ENCODE measurements at places on chromosomes 4 and X.

GRCh38 chr4:25343671-25344070, 31.1 kb downstream of the ZCCHC4 start:
- DNase-seq = no peak

DNA sequence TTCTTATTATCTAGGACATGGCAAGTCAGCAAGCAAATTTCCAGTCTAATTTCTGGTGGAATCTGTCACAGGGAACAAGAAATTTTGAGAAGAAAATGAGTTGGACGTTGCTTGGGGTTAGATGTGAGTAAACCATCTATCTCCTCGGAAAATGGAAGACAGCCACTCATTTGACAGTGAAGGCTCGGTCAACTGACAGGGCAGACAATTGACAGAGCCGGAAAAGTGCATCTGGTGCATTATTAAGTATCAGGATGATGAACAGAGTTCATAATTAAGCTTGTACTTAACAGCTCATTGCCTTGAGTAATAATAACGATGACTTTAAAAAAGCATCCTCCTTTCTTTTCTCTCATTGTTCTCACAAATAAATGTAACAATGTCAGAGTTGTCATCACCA, 168.4 kb downstream of the MAD2L1 start:
- DNase-seq = no peak

DNA sequence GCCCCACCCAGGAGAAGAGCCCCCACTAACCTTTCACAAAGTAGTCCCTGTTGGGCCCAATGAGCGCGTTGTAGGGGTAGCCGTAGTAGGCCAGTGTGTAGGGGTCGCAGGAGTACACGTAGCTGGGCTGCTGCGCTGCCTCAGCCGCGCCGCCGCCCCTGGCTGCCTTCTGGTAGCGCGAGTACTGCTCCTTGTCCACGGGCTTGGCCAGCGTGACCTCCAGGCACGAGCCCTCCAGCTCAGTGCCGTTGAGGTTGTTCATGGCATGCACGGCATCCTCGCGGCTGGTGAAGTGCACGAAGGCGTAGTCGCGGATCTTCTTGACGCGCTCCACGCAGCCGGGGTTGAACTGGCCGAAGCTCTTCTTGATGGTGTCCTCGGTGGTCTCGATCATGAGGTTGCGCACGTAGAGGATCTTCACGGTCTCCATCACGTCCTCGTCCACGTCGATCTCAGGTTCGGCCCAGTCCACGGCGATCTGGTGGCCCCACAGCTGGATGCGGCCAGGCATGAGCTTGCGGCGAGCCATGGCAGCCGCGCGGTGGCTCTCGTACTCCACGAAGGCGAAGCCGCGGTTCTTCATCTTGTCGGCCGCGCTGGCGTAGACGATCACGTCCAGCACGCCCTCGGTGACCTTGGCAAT, 102.7 kb downstream of the CHRNA9 start:
- no peak for DNase-seq

GRCh38 chr4:55312489-55313101, 33.4 kb upstream of the SRD5A3 start:
- no peak for DNase-seq

- DNase-seq = no peak
These were observed 92.5 kb downstream of the FAM13A start for GRCh38 chr4:88964450-88964849.

- DNase-seq = no peak
These were observed 219.8 kb downstream of the TLL1 start for GRCh38 chr4:166092797-166093290.

GRCh38 chr4:87219632-87220093, 755 bp downstream of the KLHL8 start:
- DNase-seq = peak; percentile 67

GRCh38 chr4:66357316-66357715, 687.0 kb upstream of the EPHA5 start:
- DNase-seq = no peak

DNA sequence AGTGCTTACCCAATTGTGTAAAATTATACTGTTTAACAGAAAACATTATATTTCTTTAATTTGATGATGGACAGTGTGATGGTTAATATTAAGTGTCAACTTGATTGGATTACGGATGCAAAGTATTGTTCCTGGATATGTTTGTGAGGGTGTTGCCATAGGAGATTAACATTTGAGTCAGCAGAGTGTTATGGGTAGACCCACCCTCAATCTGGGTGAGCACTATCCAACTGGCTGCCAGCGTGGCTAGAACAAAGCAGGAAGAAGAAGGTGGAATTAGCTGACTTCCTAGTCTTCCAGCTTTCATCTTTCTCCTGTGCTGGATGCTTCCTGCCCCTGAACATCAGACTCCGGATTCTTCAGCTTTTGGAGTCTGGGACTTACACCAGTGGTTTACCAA, 42.1 kb downstream of the HS6ST2 start:
- no peak for DNase-seq

DNA sequence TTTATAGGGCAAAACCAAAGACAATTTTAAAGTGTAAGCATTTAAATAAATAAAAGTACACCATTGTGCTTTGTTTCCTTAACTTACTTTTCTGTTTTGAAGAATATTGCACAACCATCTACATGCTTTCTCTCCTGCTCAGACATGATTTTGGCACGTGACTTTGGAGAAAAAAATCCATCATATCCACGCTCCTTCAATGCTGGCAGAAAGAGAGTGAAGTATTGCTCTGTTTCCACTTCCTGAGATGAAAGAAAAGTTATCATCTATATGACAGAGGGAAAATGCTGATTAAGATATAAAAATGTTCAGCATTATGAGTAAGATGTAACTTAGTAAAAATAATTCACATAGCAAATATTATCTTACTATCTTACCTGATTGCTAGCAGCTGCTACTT, 77.1 kb downstream of the CNOT6L start:
- no peak for DNase-seq

- DNase-seq = no peak
These were observed 4.5 kb downstream of the GPM6A start for GRCh38 chr4:175807547-175807946.

DNA sequence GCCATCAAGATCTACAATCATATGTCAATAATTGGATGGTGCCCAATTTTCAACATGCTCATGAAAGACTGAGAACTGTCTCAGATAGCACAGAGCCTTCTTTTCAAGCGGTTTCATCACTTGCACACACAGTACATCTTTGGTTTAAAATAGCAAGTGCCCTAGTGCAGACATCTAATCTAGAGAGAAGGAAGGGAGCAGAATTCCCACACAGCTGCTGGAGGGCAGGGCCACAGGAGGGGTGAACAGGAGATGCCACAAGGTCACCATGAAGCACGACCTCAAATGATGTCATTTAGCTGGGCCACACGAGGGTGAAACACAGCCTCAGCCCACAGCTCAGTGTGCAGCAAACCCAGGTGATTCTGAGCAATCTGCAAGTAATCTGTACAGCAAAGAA, 24.3 kb downstream of the LEF1 start:
- DNase-seq = no peak

- no peak for DNase-seq
These were observed 8.5 kb downstream of the UGT2B7 start for GRCh38 chr4:69104719-69105275.

- no peak for DNase-seq
These were observed 21.9 kb downstream of the HNRNPH2 start for GRCh38 chrX:101429934-101430333.

GRCh38 chr4:186726426-186727168, 2.9 kb upstream of the FAT1 start:
- no peak for DNase-seq

- no peak for DNase-seq
These were observed 5.2 kb downstream of the NKX3-2 start for GRCh38 chr4:13539047-13539618.

GRCh38 chr4:2257361-2258081, 4.4 kb downstream of the MXD4 start:
- DNase-seq = peak; percentile 12

DNA sequence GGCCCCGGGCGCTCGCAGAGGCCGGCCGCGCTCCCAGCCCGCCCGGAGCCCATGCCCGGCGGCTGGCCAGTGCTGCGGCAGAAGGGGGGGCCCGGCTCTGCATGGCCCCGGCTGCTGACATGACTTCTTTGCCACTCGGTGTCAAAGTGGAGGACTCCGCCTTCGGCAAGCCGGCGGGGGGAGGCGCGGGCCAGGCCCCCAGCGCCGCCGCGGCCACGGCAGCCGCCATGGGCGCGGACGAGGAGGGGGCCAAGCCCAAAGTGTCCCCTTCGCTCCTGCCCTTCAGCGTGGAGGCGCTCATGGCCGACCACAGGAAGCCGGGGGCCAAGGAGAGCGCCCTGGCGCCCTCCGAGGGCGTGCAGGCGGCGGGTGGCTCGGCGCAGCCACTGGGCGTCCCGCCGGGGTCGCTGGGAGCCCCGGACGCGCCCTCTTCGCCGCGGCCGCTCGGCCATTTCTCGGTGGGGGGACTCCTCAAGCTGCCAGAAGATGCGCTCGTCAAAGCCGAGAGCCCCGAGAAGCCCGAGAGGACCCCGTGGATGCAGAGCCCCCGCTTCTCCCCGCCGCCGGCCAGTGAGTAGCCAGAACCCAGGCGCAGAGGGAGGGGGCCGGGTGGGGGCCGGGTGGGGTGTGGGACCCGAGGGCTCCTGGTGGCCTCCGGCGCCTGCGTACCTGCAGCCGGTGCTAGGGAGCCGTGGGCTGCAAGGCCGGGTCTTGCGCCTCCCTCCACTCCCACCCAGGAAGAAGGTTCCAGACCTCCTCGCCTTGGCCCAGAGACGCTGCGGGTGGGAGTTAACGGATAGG, 534 bp downstream of the MSX1 start:
- DNase-seq = no peak

- no peak for DNase-seq
These were observed 347.3 kb upstream of the NOCT start for GRCh38 chr4:138668309-138668708.

GRCh38 chr4:108181704-108182103, 13.0 kb upstream of the LEF1 start:
- DNase-seq = no peak

DNA sequence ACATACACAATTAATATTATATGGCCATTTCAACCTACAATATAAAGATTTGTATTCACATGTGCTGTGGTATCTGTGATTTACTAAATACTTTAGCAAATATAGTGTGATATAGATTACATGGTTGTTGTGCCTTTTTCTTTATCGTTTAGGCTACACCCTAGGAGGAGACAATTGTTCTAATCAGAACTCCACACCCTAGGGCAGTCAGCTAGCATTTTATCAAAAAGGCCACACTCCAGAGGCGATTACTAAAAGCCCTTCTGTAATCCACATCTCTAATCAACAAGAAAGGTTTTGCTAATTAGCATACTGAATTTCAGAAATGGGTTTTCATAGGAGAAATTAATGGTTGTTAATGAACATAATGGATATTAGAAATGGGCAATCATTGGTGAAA, 319.5 kb upstream of the NOCT start:
- DNase-seq = no peak

DNA sequence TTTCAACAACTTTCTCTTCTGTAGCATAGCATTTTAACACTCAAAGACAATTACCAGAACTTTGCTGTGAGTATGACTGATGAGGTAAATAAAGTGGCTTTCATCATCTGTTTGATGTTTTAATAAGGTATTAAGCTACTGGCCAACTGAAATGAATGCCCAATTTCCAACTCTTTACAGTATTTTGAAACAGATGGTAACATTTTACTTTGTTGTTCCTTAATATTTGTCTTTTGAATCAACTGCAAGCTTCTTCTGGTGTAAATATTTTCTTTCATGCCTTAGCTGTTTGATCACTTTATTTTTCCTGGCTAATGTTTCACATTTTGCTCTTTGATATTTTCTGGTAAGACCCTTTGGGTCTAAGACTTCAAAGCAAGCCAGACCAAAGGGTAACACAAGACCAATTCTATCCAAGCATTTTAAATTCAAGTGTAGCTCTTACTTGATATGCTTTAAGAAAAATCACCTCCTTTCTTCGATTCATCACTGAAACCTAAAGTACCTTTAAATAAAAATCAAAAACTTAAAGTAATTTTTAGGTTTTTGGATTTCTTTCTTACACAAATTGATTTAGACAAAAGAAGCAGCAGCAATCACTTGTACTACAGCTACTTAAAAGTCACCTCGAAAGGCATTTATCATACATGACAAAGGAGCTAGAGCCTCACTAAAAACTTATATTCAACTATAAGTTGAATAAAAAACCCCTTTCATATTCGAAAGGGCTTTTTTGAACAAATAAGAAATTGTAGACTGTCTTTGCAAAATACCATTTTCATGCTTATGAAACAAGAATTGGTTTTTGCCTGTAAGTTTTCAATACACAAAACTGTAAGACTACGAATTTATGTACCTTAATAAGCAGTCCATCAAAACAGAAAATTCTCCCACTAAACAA, 57.6 kb downstream of the TBCK start:
- DNase-seq = no peak

- DNase-seq = no peak
These were observed 2.9 kb downstream of the SEC24B start for GRCh38 chr4:109436504-109436903.

DNA sequence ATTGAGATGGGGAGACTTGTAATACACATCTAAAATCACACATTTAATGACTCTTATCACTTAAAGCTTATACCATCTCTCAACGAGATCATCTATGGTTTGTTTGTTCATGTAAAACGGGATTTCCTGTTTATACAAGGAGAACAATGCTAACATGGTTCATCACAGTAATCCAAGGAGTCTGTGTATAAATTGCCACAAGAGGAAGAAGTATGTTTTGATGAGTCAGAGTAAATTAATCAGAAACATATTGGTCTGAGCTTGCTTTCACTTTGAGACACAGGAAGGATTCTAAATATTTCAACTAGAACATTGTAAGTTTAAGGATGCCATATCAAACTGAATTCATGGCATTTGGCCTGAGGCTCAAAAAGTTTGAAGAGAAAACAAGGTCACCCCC, 594.1 kb downstream of the GLUD2 start:
- no peak for DNase-seq

GRCh38 chr4:130043732-130044160, 947.8 kb downstream of the C4orf33 start:
- no peak for DNase-seq

GRCh38 chr4:212438-213188, 88.3 kb downstream of the ZNF718 start:
- no peak for DNase-seq

DNA sequence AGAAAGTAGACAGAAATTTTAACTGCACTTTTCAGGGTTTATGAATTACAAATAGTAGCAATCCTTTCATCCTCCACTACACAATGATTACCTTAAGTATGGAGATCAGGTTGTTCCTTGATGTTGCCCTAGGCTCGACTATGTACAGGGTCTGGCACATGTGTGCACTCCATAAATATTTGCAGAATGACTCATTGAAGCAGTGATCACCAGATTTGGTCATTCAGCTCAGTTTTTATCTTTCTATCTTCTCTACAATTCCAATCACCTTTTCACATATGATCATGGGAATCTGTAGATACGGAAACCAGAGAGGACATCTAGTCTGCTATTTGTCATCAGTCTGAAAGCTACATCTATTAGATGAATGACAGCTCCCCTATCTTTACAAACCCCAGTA, 171.7 kb upstream of the HCCS start:
- DNase-seq = no peak

GRCh38 chr4:85147481-85148076, 181.1 kb upstream of the WDFY3 start:
- DNase-seq = no peak

- DNase-seq = no peak
These were observed 69.4 kb downstream of the EFHC2 start for GRCh38 chrX:44274096-44274495.

- no peak for DNase-seq
These were observed 46.1 kb upstream of the VEGFC start for GRCh38 chr4:176838601-176839433.

- DNase-seq = no peak
These were observed 127.5 kb downstream of the FRAS1 start for GRCh38 chr4:78184584-78184983.

Measured in activated B cell treated with CpG ODN at 0.5 μM for 24 hours (primary cell).